ENCODE measurements at places on chromosomes 4 and X.

- no peak for DNase-seq
Measured at GRCh38 chrX:111634823-111635729, 45.9 kb upstream of the ALG13 start.

DNA sequence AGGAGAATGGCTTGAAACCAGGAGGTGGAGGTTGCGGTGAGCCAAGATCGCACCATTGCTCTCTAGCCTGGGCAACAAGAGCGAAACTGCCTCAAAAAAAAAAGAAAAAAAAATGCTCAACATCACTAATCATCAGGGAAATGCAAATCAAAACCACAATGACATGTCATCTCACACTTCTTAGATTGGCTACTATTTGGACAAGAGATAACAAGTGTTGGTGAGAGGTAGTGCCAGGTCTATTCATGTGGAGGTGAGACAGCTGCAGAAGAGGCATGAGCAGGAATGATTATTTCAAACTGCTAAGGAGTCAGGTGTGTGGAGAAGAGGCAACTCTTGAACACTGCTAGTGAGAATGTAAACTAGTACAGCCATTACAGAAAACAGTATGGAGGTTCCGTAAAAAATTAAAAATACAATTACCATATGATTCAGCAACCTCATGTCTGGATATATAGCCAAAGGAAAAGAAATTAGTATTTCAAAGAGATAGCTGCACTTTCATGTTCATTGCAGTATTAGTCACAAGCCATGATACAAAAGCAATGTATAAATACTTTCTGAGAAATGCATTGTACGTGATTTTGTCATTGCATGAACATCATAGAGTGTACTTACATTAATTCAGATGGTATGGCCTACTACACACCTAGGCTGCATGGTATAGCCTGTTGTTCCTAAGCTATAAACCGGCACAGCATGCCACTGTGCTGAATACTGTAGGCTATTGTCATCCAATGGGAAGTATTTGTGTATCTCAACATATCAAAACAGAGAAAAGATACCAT is 75.3 kb downstream of the TMEM144 start:
- DNase-seq = no peak

DNA sequence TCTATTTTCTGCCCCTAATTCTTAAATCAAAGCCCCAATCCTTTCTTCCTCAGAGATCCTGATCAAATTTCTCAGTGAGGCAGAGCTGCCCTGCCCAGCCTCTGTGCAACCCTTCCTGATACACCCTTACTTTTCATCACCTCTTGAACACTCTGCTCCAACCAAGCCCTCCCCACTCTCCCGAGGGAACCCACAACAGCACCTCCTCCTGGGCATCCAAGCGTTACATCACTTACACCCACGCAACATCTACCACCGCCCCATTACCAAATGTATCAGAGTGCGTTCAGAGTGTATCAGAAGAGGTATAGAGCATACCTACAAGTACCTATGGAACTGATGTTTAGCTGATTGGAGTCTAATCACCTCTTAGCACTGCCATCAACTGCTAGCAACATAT is 186.5 kb downstream of the RAP1GDS1 start:
- DNase-seq = no peak

- DNase-seq = no peak
Measured at GRCh38 chr4:173332963-173333657, 1.0 kb downstream of the HMGB2 start.

- no peak for DNase-seq
Measured at GRCh38 chr4:2824836-2825381, 18.7 kb upstream of the ADD1 start.

DNA sequence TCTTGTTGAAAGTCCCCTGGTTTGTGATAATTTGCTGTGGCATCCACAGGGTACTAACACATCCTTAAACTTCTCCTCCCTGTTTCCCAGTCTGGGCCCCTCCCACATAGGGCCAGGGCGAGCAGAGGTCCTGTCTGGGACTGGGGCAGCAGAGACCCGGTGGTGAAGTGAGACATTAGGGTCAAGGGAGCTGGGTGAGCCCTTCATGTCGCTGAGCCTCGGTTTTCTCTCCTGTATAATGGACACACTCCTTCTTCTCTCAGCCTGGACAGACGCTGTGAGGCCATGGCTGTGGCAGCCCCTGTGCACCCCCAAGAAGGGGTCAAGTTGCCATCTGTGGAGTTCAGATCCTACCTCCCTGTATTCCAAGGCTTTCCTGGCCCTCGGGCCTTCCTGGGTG is 33.0 kb upstream of the HMX1 start:
- no peak for DNase-seq

Measured in H1 (cell line).